Left ventricle myocardium inferior (tissue), 1 donor: ENCODE measurements at places on chromosomes 3 and 15.

DNA sequence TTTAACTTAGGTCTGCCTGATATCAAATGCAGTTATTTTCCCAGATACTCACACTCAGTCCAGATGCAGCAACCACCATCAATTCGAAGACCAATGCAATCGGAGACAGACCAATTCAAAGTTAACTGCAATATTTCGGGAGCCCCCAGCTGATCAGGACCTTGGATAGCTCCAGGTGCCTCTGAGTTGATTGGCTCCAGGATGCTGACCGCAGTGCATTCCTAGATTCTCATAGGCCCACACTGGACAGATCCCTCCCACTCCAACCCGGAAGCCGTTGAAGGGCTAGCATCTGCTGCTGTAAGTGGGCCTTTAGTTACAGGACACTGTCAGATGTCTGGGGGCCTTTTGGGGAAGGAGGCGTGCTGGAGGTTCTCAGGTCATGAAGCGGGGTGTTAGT, 89.5 kb upstream of the ATP2B2 start:
- DNase-seq: no peak

GRCh38 chr3:38117163-38117716, 19.7 kb downstream of the ACAA1 start:
- peak; percentile 53 for DNase-seq

DNA sequence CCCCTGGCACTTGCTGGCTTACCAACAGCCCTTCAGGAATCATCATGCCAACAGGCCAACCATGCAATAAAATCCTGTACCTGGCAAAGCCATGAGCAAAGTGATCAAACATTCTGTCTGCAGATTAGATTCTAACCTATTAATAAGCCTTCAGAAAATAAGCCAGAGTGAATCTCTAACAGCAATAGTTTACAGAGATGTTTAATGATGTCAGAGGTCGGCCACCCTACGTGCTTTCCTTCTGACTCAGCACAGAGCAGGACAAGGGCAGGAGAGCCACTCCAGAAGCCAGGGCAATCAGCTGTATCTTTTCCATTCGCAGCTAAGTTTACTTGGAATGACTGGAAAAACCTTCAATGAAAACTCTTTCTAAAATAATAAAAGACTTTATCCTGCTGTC, 13.1 kb downstream of the COL8A1 start:
- DNase-seq: no peak

GRCh38 chr3:34323517-34323916, 525.1 kb downstream of the PDCD6IP start:
- DNase-seq: no peak

GRCh38 chr3:183192650-183193300, 30.2 kb upstream of the LAMP3 start:
- no peak for DNase-seq

DNA sequence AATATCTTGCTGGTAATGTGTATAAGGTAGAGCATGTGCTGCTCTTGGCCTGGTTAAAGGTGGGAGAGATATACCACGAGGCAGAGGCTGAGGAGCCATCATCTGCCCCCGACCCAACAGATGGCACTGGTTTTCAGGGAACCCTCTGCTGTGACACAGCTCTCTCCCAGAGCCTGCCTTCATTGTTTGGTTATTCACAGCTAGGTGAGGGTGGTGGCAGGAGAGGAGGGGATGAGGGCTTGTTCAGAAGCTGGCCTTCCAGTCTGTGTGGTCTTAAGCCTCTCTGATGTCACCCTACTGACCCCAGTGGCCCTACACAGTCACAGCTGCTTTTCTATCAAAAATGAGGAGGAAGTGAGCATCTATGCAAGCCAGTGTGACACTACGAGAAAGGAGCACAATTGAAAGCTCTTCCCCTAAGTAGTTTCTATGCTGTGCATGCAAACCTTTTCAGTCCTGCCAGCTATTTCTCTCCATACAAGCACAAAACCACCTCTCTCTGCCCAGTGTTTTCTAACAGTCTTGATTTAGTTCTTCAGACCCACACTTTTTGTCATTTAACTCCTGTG, 258.4 kb upstream of the AGTR1 start:
- DNase-seq: no peak

- no peak for DNase-seq
Observed at GRCh38 chr15:85527895-85528294, 147.5 kb downstream of the AKAP13 start.

DNA sequence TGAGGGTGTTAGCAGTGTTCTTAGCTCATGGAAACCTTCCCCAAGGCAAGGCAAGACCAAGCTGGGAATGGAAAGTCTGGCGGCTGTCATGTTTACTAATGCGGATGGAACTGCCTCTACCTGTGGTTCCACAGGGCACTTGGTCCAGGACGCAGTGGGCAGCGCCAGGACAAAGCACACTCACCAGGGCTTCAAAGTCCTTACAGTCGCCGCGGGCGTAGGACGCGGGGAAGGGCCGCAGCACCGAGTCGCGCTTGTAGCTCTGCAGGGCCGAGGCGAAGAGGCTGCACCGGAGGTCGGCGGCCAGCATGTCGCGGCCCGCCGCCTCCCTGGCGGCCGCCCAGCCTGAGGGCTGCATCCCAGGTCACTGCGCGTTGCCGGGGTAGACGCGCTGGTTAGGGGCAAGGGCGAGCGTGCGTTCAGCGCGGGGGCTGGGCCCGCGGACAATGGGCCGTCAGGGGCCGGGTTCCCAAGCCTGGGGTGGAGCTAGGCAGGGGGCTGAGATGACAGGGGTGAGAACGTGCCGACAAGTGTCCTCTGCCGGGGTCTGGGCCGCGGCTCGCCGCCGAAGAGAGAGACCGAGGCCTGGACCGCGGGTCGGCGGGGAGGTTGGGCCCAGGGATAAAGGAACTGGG, 497 bp downstream of the PARP16 start:
- no peak for DNase-seq

DNA sequence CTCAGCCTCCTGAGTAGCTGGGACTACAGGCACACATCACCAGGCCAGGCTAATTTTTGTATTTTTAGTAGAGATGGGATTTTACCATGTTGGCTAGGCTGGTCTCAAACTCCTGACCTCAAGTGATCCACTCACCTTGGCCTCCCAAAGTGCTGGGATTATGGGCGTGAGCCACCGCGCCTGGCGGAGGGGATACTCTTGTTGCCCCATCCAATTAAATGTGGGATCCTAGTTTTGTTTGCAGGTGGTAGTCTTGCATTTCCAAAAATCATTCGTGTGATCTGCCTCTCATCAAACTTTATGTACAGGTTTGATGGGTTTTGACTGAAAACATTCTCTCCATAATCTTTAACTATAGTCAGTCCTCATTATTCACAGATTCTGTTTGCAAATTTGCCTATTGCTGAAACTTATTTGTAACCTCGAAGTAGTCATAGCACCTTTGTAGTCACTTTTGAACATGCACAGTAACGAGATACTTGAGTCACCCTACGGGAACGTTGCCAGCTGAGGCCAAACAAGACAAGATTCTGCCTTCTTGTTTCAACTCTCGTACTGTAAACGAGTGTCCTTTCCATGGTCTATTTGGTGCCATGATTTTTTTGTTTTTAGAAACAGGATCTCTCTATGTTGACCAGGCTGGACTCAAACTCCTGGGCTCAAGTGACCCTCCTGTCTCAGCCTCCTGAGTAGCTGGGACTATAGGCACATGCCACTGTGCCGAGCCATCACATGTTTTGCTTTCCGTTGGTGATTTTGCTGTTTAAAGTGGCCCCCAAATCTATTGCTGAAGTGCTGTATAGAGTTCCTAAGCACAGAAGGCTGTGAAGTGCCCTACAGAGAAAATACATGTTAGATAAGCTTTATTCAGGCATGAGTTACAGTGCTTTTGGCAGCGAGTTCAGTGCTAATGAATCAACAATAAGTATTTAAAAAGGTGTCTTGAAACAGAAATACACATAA, 8.1 kb upstream of the MAPK6 start:
- no peak for DNase-seq

DNA sequence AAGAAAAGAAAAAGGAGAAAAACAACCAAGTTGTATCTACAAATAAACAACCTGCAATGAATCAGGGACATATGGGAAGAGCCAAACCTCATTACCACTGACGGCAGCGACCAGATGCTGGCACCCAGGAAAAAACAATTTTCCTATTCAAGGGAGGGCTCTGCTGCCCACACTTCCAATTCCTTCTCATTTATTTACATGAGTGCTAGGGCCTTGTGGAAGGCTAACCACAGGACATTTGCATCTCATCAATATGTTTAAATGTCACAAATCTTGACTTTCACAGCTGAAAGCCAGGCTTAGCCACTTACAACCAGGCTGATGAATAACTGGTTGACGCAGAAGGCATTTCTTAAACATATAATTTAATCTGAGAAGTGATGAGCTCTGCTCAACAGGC, 36.0 kb downstream of the RFTN1 start:
- no peak for DNase-seq

DNA sequence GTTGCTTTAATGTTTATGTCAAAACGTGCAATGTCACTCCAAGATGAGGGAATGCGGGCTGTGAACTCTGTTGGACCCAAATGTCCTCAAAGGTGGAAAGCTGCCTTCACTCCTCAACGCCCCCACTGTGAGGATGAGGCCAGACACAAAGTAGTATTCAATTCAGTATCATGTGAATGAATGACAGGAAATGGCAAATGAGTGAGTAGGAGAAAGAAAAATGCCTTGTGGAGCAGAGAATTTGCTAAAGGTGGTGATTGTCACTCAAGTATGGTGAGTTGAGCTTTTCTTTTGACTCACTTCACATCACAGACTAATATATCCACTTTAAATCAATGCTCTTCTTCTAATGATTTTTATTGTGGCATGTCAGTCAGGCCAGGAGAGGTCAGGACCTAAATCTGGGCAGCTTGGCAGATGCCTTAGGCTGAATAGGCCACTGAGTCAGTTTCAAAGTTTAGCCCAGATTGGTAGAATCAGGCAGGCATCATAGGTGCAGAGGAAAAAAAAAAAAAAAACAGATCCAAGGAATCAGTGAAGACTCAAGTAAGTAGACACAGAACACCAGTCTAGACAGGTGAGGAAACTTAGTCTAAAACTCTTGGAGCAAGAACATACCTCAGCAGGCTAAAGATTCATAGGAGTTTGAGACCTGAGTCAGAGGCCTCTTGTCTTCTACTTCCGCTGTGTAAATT, 71.0 kb upstream of the ZBED2 start:
- no peak for DNase-seq

- DNase-seq: no peak
Observed at GRCh38 chr15:26197719-26198118, 334.6 kb upstream of the ATP10A start.

GRCh38 chr3:31908391-31909097, 72.5 kb downstream of the OSBPL10 start:
- no peak for DNase-seq

DNA sequence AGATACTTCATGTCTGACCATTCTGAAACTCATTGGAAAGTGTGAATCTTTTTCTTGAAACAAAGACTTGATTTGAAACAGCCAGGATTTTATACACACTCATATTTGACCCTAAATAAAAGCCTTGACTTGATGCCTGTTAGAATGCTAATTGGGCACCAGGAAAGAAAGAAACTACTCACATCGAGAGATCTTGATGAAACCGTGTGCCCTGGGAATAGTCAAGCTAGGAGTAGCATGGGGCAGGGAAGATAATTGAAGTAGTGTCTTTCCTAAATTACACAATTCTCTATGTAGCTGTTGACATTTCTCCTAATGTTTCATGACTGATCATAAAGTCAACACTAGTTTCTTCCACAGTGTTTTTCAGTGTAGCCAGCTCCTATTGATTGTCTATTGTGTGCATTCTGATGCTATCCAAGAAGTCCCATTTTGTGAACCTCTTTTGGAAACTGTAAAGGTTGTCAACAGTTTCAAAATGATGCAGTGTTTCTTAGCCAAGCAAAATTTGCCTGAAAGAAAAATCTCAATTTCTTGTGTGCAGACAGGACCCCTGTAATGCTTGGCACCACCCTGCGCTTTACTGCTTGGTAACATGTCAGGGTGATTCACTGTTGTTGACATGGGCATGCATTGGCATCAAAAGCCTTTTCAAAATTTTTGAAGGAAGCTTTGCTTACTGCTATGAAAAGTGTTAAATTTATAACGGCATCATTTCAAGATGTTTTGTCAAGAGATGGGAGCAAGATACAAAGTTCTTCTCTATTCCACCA, 52.5 kb upstream of the OTOL1 start:
- no peak for DNase-seq

DNA sequence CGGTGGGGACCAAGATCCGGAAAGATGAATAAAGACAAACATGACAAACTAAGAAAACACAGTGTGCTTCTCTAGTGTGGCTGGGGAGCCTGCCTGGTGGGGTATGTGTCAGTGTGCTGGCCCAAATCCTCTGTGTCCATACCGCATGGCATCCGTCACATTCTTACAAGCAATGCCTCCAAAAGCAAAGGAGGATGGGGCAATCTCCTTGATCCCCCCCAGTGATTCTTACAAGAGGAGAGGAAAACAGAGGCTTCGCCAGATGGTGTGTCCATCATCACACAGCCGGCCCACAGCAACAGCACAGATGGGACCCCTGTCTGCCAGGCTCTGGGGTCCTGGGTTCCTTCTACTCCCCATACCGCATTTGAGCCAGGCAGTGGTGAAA, 558 bp upstream of the IL17RC start:
- no peak for DNase-seq

DNA sequence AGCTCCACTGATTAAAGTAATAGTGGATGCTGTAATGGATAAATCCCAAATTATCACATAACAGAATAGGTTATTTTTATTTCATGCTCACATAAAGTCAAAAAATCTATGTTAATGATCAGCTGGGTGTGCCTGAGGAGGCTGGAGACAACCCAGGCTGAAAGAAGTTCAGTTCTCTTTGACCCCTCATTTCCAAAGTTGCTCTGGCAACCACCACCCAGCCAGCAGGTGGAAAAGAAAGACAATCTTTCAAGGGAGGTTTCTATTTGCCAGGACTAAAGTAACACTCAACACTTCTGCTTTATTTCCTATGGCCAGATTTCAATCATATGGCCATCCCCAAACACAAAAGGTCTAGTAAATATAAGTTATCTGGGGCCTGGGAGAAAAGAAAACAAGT, 48.8 kb upstream of the ANKRD28 start:
- DNase-seq: no peak

DNA sequence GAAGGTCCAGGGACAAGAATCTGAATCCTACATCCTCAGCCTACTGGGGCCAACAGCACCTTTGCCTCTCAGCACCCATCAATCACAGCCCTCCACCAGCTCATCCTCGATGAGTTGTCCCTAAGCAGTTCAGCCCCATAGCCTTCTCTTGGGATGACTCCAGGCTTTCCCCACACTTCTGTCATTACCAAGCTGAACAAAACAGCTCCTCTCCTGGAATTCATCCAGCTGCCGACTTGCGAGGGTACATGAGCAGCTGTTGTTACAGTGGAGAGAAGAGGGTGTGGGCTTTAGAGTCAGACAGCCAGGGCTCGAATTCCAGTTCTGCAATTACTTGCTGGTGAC, 69.0 kb upstream of the THBS1 start:
- peak; percentile 22 for DNase-seq

- DNase-seq: no peak
Observed at GRCh38 chr3:194869482-194870169, 183.9 kb downstream of the FAM43A start.

GRCh38 chr3:77256584-77257503, 216.9 kb downstream of the ROBO2 start:
- no peak for DNase-seq

- no peak for DNase-seq
Observed at GRCh38 chr15:62795700-62796695, 246.5 kb upstream of the TPM1 start.
